ENCODE measurements at places on chromosomes 7 and 10. TPM values are rescaled to one million over a fixed set of nuclear protein-coding genes. Genes with fewer than 3 reads are reported as not detected.

AOC1 gene
- 1.2 TPM for total RNA-seq

C1QL3 gene
- not detected for total RNA-seq

CCL24 gene
- total RNA-seq, result 2.0 TPM

CRPPA gene
- total RNA-seq, result 0.51 TPM

ZNRF2 gene
- total RNA-seq, result 35.9 TPM

DPP6 gene
- total RNA-seq, result 1.0 TPM

CHCHD2 gene
- 287 TPM for total RNA-seq

STAMBPL1 gene
- 6.9 TPM for total RNA-seq

TMEM130 gene
- total RNA-seq, result 0.10 TPM

OR9A2 gene
- not detected for total RNA-seq

HBP1 gene
- 204 TPM for total RNA-seq

LRCH4 gene
- 51.5 TPM for total RNA-seq

RPEL1 gene
- not detected for total RNA-seq

OR2A42 gene
- total RNA-seq, result not detected

IL15RA gene
- 19.8 TPM for total RNA-seq
